GM04503 (cell line): ENCODE measurements at places on chromosomes 13 and 19.

DNA sequence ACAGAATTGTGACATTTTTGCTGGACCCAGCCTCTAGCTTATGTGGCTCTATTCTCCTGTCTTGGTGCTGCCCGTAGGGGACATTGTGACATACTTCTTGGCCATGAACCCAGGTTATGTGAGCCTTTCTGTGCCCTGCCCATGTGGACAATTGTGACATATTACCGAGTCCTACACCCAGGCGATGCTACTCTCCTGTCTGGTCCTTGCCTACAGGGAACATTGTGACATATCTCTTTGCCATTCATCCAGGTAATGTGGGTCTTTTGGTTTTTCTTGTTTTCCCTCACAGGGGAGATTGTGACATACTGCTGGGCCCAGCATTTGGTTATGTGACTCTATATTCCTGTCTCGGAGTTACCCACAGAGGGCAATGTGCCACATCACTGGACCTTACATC is 71.5 kb upstream of the ZNF43 start:
- no peak for DNase-seq

GRCh38 chr19:39448271-39448670 is 2.9 kb downstream of the SUPT5H start:
- DNase-seq = no peak

- DNase-seq = no peak
These were observed 1005.5 kb downstream of the PCDH9 start for GRCh38 chr13:66224663-66225062.

DNA sequence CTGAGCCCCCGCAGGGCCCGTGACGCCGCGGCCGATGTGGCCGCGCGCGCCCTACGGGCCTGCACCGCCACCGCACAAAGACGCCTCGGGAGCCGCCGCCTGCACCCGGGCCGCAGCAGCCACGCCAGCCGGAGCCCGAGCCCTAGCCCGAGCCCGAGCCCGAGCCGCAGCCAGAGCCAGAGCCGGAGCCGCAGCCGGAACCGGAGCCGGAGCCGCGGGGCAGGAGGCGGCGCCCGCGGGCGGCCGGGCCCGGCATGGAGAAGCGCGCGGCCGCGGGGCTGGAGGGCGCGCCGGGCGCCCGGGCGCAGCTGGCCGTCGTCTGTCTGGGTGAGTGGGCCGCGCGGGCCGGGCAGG is 379 bp downstream of the LRP3 start:
- DNase-seq = no peak

DNA sequence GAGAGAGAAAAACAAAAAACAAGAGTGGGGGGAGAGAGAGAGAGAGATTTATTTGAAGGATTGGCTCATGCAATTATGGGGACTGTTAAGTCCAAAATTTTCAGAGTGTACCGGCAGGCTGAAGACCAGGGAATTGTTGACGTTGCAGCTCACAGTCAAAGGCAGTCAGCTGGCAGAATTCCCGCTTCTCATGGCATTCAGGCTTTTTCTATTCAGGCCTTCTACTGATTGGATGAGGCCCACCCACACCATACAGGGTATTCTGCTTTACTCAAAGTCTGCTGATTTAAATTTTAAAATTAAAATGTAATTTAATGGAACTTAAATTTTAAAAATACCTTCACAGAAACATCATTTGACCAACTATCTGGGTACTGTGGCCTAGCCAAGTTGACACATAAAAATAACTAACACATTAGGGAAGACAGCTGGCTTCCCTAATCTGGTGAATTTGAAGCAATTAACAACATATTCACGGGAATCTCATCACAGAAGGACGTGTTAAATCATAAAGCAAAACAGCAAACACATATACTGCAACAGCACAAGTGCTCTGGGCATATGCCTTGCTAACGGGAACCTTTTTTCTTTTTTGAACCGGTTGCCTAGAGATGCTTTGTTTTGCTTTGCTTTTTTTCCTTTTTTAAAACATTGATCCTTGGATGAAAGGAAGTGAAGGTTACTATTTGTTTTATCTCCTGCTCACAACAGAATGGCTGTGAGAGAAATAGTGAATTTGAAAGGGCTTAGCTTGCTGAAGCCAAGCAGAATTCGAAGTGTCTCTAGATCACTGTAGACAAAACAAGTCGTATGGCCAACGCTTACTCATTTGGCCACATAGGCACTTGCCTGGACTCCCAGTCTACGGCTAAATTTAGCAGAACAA is 505.1 kb downstream of the IRS2 start:
- DNase-seq = no peak

DNA sequence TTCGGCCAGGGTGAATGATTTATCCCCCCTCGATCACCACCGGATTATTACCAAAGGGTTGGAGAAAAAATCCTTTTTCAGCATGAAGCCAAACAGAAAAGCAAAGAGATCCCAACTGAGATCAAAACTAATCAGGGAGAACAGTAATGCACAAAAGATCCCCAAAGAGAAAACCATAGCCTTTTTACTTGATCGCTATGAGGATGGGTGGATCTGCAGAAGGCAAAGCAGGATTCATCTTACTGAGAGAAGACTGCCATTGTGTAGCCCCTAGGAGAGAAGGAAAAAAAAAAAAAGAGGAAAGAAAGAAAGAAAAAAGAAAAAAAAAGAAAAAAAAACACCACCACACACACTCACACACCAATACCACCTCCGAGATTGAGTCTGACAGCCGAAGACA is at the start of gene FGF14:
FGF14 (minus strand) TSS at position 283 of the 400 bp plus-strand sequence.
- DNase-seq = no peak

GRCh38 chr19:28465371-28466086 is 747.4 kb downstream of the UQCRFS1 start:
- DNase-seq = no peak

DNA sequence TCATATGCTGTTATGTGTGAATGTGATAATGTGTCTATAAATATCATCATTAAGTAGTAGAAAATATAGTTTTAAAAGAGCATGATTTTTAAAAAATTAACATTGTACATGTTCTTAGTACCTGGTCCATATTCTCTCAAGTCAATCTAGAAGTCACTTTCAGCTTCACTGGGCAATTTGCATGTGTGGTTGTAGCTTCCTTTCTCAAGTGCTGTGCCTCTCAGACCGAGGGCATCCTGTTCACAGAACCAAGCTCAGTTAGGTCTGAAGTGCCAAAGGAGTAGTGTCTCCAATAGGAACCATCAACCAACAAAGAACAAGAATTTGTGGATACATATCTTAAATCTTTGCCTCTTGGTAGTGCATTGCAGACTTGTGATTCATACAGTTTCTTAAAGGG is 541.8 kb upstream of the SLC10A2 start:
- DNase-seq = no peak

- no peak for DNase-seq
These were observed 7.0 kb upstream of the SEMA6B start for GRCh38 chr19:4566402-4567051.
